ENCODE measurements at places on chromosomes 3 and 15. TPM values are rescaled to one million over a fixed set of nuclear protein-coding genes. Genes with fewer than 3 reads are reported as not detected.
A peak's percentile ranks its signal among the peaks of the same experiment; 100 is the strongest.

The TRIM42 gene
- not detected for polyA plus RNA-seq

The COX5A gene
- polyA plus RNA-seq = 158 TPM

The CLDN1 gene
- polyA plus RNA-seq = 21.5 TPM

The GOLGA8J gene
- not detected for polyA plus RNA-seq

The ATP11B gene
- 21.3 TPM for polyA plus RNA-seq

The CFAP100 gene
- polyA plus RNA-seq = not detected

GRCh38 chr3:114192136-114192535 lies 13.3 kb upstream of the DRD3 start:
- DNase-seq = no peak

DNA sequence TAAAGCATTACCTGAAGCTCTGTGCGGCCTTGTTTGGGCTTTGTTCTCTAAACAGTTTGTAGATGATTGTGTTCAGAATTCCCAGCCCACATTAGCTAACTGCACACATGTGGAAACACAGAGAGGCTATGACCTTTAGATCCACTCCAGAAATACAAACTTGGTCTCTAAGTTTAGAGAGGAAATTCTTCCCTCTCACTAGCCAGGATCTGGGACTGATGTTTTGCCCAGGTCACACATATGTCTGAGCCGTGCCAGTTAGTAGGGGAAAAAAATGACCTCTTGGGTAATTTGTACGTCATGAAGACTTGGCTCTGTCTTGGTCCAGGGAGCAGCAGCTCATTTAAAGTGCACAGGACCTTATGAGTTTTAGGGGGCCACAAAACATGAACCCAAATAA lies 223.1 kb downstream of the RBMS3 start:
- DNase-seq = peak; percentile 23

GRCh38 chr3:94709249-94709902 lies 646.5 kb downstream of the NSUN3 start:
- DNase-seq = no peak

- no peak for DNase-seq
Observed at GRCh38 chr15:80727196-80727595, 32.1 kb downstream of the ABHD17C start.

GRCh38 chr3:97612632-97613031 lies 151.9 kb upstream of the ARL6 start:
- no peak for DNase-seq

DNA sequence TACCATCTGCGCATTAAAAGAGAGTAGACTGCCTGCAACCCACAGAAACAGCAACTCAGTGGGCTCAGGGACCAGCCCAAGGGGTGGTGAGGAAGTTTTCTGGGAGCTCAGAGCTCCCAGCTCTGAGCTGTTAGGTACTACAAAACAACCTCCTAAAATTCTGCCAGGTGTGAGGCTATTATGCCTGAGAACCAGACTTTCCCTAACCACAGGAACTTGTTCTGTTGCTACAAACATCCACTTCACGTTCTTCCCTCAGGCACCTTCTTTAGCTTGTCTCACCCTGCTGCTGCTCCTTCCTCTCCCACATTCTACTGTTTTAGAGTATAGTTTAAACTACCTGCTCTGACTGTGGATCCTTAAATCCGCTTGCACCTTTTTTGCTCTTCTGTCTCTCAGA lies 399.4 kb downstream of the ROBO1 start:
- no peak for DNase-seq

DNA sequence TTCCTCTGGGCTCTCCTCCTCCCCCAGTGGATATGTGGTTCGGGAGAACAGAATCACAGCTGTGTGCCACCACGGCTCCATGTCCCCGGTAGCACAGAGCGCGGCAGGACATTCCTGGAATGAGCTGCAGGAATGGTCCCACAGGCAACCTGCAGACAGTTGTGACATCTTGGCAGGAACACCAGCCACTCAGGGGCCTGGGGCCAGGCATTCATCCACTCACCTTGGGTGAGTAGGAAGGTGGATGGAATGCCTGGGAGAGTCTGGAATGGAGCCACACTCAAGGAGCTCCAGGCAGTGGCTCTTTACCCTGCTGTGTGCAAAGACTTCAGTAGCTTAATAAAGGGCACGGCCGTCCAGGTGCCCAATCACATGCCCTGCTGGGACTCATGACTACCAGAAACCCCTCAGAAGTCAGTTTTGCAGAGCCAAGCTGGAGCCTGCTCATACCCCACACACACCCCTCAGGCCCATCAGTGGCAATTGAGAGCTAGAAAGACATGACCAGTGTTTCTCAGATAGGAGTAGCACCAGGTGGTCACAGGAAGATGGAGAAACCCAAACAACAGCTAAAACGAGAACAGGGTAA lies 117.3 kb upstream of the PRR20G start:
- DNase-seq = no peak

- DNase-seq = no peak
Observed at GRCh38 chr3:48013288-48013980, 2.8 kb downstream of the MAP4 start.

GRCh38 chr3:129015388-129016105 lies 14.4 kb downstream of the EFCC1 start:
- no peak for DNase-seq

- DNase-seq = no peak
Observed at GRCh38 chr3:168581771-168582225, 486.1 kb upstream of the GOLIM4 start.

- DNase-seq = no peak
Observed at GRCh38 chr3:71456156-71456555, 127.4 kb downstream of the FOXP1 start.

DNA sequence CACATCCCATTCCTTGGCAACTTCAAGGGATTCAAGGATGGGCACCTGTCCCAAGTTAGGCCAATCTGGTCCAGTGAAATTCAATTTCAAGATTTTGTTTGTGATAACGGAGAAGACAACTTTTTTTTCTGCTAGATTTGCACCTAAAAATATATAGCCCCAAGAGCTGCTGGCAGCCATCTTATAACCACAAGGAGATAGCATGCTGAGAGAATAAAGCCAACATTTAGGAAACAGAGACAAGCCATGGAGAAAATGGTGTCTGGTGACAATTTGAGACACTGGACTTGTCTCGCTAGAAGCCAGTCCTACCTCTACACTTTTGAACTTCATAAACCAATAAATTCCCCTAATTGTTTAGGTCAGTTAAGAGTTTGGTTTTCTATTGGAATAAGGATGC lies 5.4 kb downstream of the PARL start:
- DNase-seq = no peak

DNA sequence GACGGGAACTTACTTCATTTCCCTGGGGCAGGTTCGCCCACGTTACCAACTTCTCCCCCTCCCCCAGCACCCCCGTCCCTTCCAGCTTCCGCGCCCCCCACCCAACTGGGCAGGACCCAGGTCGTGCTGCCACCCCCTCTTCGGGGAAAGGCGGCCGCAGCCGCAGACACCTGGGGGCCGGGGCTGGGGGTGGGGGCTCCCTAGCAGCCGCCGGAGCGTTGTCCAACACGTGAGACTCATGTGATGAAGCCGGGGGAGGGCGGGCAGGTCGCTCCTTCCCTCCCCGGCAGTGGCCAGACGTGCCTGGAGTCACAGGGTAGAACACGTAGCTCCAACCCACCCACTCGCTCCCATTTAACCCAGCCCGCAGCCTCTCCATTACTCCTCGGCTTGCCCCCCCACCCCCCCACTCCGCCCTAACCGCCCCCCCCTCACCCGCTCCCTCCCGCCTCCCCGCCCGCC lies 240 bp upstream of the BHLHE40 start:
- DNase-seq = peak; percentile 94

DNA sequence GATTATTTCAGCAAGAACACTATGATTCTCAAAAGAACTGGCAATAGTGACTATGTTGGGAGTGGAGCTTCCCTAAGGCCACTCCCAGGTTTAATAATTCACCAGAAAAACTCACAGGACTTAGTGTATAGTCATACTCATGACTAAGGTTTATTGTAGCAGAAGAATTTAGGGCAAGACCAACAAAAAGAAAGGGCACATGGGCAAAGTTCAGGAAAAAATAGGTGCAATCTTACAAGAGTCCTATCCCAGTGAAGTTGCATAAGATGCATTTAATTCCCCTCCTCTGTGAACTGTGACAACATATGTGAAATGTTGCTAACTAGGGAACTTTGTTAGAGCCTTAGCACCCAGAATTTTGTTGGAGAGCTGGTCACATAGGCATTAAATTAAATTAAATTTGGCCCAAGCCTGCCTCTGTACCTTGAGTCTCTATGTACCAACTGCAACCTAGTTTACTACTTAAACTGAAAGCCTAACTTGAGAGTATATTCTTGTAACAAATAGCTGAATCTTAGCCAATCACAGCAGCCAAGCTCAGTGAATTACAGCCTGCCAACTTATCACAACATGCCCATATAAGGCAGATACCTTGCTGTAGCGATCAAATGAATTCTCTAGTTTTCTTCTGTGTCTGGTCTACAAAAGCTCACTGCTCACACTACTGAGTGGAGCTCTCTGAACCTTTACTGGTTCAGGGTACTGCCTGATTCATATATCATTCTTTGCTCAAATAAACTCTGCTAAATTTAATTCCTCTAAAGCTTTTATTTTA lies 386.2 kb upstream of the ARHGEF26 start:
- DNase-seq = no peak

DNA sequence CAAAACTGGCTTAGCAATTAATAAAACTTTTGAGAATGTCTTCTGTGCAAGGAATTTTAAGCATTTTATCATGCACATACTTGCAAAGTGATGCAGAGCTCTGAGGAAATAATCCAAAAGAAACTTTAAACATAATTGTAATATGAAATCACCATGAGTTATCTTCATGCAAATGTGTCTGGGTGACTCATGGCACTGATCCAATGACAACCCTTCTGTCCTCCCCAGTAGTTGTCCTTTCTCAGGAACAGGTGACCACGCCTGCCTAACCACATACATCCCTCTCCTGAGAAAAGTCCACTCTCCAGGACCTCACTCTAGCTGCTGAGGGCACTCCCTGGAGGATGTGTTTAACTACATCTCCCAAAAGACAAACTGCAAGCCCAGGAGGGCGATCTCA lies 530.6 kb upstream of the IL12A start:
- DNase-seq = no peak

DNA sequence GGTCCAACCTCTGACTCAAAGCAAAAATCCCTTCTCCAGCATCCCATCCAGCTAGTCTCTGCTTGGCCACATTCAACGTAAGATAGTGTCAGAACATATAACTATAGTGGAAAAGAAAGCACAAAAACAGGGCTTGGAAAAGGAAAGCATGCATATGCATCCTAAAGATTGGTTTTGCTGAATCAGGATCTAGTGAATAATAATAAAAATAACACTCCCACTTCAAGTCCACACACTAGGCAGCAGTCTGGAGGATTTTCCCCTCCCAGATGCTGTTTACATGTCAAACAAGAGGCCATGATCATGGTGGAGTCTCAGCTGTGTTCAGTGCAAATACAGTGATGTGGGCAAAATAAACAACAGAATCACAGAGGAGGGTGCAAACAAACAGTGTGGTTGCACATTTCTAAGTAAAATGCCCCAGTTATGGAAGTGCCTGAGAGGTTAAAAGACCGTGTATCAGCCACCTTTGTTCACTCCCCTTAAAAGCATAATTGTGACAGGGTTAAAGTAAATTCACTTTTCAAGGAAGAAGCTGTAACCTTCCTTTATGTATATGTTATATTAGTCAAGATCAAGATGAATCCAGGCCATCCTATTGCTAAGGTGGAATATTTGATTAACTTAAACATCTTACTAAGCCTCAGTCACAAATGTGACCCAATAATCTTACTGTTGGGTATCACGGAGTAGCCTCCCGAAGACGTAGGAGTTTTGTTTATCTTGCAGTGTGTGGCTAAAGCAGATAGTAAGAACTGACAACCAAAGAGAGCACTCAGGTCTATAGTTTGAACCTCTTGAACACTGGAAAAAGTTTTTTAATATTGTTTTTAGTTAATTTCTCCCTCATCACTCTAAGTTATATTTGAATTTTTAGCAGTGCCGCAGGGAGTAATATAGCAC lies 424.5 kb downstream of the SOX2 start:
- no peak for DNase-seq

DNA sequence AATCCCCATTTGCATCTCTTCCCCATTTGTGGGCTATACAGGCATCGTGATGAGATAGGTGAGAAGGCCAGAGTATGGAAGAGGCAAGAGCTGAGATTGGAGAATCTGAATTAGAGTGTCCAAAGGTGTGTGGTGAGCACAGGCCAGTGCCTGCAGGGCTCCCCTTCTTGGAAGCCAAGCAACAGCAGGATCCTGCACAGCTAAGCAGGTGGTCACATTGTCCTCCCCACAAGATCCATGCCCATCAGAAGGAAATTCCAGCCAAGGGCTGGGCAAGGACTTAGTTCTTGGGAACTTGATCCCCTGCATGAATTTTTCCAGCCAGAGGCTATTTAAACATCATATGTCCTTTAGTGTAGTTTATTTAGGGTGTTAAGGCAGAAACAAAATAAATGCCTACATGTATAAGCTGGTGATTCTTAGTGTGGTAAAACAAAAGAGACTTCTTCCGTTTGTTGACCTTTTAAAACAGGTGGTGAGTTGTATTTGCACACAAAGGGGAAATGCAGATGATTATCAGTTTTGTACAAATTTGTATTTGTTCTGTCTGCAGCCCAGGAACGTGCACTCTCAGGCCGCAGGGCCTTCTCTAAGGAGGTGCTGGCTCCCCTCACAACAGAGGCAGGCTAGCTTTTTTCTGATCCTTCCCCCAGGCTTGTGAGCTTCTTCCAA lies 110.2 kb downstream of the PLCL2 start:
- no peak for DNase-seq

DNA sequence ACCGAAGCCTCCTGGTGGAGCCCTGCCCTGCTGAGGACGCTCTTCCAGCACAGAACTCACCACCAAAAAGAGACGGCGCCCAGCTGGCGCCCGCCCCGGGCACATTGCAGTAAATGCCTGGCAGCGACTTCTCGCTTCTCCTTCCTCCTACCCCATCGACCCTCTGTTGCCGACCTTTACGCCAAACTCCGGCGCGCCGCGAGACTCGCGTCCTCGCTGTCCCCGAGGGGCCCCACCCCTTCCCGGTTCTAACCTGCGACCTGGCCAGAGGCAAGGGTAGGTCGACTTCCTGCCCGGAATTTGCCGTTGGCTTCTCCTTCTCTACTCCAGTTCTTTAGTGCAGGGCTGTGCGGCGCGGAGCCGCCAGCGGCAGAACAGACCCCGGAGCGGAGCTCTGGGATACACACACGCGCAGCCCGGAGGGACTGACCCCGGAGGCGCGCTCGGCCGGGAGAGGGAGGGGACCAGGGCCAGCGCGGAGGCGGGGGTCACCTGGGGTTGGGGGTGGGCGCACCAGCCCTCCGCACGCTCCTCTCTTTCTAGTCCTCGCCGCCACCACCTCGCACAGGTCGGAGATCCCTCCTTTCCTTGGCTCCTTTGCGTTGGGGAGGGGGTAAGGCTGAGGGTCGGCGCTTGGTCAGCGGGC lies 226.6 kb upstream of the AZI2 start:
- peak; percentile 20 for DNase-seq

GRCh38 chr15:97955035-97955434 lies 5.5 kb upstream of the ARRDC4 start:
- DNase-seq = no peak

DNA sequence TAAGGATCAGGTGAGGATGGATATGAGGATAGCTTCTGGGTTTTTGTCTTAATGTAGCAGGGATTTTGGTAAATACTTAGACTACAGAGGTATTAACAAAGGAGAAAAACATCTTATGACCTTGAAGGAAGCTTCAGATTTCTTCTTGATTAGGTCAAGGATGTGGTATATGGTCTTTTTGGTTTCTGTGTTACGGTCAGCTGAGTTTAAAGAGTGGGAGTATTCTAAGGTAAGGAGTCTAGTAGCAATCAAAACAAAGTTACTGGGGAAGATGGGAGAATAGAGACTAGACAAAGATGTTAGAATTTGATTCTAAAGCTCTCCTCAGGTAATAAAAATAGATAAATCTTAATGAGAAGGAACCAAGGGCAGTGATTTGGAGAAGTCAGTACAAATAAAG lies 6.2 kb downstream of the HMG20A start:
- no peak for DNase-seq
